ENCODE measurements at places on chromosomes 6 and 20.
A peak's percentile ranks its signal among the peaks of the same experiment; 100 is the strongest.

GRCh38 chr6:41306187-41306854 lies 19.8 kb upstream of the TREM1 start:
- DNase-seq: no peak

GRCh38 chr6:44051515-44051914 lies 75.7 kb downstream of the MRPL14 start:
- no peak for DNase-seq

DNA sequence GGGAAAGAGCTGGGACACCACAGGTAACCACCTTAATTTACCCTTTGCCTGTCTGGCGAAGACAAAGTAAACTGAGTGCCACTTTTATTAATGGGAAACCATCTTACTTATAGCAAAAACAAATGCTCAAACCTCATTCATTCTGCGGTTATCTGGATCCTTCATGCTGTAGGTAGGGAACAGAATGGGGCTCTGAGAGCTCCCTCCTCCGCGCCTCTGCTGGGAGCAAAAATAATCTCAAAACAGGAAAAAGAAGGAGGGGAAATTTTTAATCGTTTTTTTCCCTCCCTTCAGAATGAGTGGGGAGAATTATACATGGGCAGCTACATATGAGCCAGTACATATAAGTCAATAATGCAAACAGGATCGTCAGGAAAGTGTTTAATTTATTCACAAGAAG lies 177.3 kb downstream of the GMPR start:
- DNase-seq: no peak

- no peak for DNase-seq
Observed at GRCh38 chr6:21997119-21998037, 299.5 kb downstream of the PRL start.

- DNase-seq: no peak
Observed at GRCh38 chr6:148423133-148423532, 80.5 kb downstream of the SASH1 start.

DNA sequence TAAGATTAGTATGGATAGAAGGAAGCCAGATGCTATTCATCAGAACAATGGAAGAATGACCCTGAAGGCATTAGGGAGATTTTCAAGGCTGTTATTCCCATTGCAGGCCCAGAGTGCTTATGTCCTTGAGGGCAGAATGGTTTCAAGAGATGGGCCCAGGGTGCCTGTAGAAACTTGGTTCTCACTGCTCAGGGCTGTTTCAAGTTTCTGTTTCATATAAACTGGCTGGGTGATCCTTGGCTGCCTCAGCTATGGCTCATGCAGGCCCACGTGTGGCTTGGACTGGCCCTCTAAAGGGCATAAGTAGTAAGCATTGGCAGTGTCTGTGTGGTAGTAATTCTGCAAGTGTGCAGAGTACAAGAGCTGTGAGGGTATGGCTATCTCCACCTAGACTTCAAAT lies 540.9 kb upstream of the MAN1A1 start:
- no peak for DNase-seq

DNA sequence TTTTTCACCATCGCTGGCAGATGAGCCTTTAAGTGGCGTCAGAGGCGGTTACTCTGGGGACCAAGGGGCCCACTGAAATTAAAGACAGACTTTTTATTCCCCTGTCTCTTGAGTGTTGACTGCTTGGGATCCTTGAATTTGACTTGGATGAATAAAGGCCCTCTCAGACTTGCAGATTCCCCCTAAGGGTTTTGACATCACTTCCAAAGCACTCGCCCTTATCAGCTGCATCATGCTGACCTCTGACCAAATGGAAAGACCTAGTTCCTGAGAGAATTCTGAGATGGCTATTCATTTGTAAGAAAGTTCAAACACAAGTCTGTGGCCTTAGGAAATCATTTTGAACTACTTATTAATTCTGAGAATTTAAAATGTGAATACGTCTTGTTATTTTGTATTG lies 13.5 kb upstream of the MOXD1 start:
- DNase-seq: no peak

DNA sequence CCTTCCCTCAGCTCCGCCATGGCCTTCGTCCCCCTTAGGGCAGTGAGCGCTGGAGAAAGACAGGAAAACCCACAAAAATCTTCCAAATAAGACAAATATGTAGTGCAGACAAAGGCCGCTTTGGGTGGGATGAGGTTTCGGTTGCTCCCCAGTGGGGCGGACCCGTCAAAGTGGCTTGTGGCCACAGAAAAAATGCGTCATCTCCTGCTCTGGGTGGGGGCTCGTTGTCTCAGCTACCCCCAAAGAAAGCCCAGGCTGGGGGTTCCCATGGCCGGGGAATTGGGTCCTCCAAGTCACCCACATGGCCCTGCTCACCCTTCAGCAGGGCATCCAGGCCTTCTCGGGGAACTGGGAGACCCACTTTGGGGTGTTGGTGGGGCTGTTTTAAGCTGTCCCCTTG lies 21.9 kb upstream of the SCUBE3 start:
- no peak for DNase-seq

DNA sequence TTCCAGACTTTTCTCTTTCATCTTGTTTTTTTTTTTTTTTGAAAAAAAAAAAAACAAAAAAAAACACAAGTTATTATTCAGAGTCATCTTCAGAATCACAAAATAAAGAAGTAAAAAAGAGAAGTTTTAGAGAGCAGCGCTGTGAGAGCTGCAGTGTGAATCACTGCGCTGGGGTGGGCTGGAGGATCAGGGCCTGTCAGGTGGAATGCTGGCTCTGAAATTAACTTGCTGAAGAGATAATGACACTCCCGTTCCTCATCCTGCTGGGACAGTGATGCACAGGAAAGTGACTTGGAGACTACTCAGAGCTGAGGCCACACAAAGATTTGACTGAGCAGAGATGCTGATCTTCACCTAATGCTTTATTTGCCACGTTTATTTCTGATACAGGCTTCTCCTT lies 42.7 kb upstream of the CLDN20 start:
- DNase-seq: no peak

DNA sequence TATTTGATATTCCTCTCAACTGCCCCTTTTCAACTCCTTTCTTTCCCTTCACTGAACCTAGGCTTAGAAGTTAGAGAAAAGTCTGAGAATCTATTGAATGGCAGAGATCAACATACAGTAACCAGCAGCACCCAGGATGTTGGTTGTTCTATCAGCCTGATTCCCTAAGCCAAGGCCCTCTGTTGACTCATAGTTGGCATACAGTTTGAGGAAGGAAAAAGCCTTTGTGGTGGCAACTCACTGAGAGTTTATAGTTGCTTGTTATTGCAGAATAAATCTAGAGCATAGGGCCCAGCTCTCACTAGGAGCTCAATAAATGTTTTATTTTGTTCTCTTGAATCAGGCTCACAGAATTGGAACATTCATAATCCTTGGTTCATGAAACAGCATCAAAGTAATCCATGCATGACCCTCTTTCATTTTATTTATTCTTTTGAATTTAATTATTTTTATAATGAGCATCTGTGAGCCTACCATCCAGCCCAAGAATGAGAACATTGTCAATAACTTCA lies 119.1 kb upstream of the ADGRF1 start:
- DNase-seq: no peak

GRCh38 chr6:51339728-51340127 lies 521.1 kb downstream of the TFAP2B start:
- DNase-seq: no peak

GRCh38 chr6:164296411-164296810 lies 881.9 kb downstream of the QKI start:
- DNase-seq: no peak

GRCh38 chr6:37051138-37052026 lies 45.9 kb downstream of the FGD2 start:
- peak; percentile 88 for DNase-seq

DNA sequence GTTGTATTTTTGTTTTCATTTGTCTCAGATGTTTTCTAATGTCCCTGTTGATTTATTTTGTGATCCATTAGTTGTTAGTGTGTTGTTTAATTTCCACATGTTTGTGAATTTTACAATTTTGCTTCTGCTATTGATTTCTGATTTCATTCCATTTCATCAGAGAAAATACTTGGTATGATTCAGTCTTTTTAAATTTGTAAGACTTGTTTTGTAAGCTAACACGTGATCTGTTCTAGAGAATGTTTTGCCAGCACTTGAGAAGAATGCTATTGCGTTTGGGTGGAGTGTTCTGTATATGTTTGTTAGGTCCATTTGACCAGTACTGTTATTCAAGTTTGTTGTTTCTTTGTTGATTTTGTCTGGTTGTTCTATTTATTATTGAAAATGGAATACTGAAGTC lies 53.9 kb downstream of the KIZ start:
- DNase-seq: no peak

DNA sequence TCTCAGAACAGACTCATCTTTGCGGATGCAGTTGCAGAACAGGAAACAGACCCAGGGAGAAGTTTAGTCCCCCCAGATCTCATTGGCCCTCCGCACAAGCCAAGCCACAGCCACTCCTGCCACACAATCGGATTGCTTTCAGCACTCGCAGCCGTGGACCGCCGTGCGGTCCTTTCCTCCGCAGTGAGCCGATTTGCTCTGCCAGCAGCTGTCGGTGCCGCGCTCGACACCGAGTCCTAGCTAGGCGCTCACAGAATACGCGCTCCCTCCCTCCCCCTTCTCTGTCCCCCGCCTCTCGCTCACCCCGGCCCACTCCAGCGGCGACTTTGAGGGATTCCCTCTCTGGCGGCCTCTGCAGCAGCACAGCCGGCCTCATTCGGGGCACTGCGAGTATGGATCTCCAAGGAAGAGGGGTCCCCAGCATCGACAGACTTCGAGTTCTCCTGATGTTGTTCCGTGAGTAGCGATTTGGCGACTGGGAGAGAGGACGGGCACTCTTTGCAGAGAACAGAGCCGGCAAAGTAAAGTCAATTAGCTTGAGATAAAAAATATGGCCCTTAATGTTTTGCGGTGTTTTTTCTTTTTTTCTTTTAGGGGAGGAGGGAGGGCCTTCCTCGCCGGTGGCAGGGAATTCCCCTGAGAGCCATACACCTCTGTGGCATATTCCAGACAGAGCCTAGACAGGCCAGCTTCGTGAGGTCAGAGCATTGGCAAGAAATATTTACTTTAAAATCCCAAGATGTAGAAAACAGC lies at the start of gene LAMP5:
LAMP5 (plus strand) TSS at position 130 of the 753 bp plus-strand sequence; CDS start at position 393, 263 bp downstream.
- no peak for DNase-seq

- no peak for DNase-seq
Observed at GRCh38 chr20:23971310-23971709, 17.3 kb downstream of the GGTLC1 start.

- DNase-seq: peak; percentile 67
Observed at GRCh38 chr20:33299111-33299603, 16.1 kb downstream of the BPIFB1 start.

DNA sequence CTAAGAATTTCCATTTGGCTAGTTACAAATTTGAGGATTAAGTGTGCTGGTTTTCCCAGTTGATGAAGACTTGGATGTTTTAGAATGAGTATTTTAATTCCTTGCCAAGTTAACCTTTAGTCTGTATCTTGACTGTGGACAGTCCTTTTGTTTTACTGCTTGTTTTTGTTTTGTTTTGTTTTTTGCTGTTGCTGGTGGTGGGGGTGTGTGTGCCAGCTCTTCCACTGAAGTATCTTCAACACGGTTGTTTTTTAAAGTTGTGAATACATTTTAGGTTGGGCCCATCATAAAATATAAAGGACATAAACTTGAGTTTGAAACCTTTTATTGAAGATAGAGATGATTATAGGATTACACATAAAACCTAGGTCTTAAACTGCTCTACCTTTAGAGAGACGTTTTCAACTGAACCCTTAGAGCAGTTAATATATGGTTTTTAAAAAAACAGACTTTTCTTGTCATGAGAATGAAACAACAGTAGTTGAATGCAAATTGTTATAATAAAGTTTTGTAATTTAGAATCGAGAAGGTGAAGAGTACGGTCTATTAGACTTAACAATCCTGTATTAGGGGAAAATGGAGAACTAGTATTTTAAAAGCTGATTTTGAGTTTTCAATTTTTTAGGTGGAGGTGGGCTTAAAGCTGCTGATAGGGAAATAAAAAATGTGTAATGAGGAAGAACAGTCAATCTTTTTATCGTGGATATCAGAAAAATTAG lies 4.0 kb downstream of the QKI start:
- DNase-seq: no peak

DNA sequence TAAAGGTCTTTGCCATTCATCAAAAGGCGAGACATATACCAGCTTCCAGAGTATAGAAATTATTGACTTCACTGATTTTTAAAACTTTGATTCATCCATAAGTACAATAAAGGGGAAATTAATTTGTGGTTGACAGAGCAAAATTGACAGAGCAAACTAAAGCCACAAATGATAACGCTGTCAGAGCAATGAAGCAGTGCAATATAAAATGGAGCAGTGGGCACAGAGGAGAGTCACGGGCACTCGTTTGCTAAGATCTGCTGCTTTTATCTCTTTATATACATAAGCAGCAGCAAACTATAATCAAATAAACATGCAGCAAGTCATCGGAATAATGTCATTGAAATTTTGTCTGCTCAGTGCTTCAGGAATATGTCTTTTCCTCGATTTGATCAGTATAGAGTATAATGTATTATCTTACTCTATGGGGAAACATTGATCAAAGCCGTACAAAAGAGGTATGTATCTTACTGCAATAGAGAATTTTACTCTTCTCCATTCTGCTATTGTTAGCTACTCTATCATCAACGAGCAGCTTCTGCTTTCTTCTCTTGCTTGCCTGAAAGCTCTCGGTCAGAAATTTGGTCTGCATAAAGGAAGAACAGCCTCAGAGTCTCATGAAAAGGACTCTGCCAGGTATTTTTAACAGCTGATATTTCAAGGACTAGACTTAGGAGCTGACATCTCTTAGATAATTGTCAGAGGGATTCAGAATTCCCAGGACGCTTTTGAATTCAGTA lies 546.0 kb upstream of the ARID1B start:
- DNase-seq: no peak

DNA sequence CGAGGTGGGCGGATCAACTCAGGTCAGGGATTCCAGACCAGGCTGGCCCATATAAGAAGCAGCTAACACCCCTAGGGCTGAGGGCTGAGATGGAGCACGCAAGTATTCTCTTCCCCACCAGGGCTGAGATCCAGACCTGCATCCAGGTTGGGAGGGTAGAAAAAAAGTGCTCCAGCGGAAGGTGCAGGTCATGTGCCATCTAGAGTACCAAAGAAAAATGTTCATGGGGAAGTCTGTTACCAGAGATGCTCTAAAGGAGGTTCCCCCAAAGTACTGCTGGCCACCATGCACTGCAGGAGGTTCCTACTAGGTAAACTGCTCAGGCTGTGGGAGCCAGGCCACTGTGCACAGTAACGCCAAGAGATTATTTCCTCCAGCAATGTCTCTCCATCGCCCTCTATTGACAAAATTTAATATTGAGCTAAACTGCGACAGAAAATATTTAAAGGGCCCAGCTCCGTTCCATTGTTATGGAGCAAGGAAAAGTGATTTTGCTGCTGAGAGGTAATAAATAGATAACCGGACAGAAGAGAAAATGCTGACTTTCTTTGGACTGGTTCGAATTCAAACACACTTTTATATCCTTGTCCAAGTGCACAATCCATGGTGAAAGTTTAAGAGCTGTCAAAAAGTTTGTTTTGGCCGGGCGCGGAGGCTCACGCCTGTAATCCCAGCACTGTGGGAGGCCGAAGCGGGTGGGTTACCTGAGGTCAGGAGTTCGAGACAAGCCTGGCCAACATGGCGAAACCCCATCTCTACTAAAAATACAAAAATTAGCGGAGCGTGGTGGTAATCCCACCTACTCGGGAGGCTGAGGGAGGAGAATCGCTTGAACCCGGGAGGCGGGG lies 159.9 kb downstream of the OR2B2 start:
- DNase-seq: no peak

- no peak for DNase-seq
Observed at GRCh38 chr20:12458241-12458640, 540.5 kb downstream of the BTBD3 start.

All from GM12892 (cell line).